Spinal cord (tissue), 10 donors: ENCODE measurements at places on chromosomes 2 and 18. TPM values are rescaled to one million over a fixed set of nuclear protein-coding genes. Genes with fewer than 3 reads are reported as not detected.

- DNase-seq, result no peak
Observed at GRCh38 chr18:43134876-43135275, 19.4 kb upstream of the RIT2 start.

- no peak for DNase-seq
Observed at GRCh38 chr18:25518716-25519053, 166.7 kb upstream of the ZNF521 start.

DNA sequence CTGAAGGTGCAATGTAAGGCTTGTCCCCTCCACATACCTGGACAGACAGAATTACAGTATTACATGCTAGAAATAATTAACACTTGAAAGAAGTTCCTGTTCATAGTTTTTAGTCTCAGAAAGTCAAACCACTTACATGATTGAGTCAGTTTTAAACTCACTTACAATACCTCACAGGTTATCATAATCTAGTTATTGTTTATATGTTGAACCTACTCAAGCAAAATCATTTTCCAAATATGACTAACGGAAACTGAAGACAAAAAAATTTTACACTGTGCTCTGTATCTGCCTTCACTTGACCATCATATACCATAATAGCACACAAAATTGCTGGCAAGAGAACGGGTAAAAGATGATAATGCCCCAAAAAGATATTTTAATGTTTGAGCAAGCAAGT lies 78.5 kb downstream of the ATL2 start:
- no peak for DNase-seq

GRCh38 chr2:40095000-40095399 lies 315.9 kb upstream of the THUMPD2 start:
- DNase-seq, result no peak

GRCh38 chr2:69554981-69555380 lies 88.6 kb downstream of the AAK1 start:
- DNase-seq, result no peak

The ERFE gene
- total RNA-seq, result 1.8 TPM

The SGO2 gene
- total RNA-seq, result 10.8 TPM
